ENCODE measurements at places on chromosomes 2 and 18.

- DNase-seq = no peak
These were observed 135.2 kb downstream of the RNF144A start for GRCh38 chr2:7052404-7052803.

DNA sequence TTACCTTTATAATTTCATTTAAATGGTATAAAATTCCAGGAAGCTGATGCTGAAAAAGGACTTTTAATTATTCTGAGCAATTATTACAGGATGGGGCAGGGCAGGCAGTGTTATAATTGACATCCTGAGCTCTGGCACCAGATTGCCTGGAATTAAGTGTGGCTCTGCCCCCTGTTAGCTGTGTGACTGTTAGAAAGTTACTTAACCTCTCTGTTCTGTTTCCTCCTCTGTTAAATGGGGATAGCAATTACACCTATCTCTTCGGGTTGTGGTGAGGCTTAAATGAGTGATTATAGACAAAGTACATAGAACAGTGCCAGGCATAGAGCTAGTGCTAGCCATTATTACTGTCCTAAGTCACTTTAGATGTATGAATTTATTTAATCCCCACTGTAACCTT, 327.3 kb downstream of the SMAD2 start:
- no peak for DNase-seq

- DNase-seq = no peak
These were observed 269.2 kb downstream of the LRATD1 start for GRCh38 chr2:14901737-14902136.

GRCh38 chr18:59927246-59927825, 27.5 kb downstream of the PMAIP1 start:
- DNase-seq = no peak

- no peak for DNase-seq
These were observed at the start of gene HOXD1 for GRCh38 chr2:176187899-176188773. HOXD1 (plus strand) TSS chr2:176188668; CDS start chr2:176188802, 134 bp downstream.

DNA sequence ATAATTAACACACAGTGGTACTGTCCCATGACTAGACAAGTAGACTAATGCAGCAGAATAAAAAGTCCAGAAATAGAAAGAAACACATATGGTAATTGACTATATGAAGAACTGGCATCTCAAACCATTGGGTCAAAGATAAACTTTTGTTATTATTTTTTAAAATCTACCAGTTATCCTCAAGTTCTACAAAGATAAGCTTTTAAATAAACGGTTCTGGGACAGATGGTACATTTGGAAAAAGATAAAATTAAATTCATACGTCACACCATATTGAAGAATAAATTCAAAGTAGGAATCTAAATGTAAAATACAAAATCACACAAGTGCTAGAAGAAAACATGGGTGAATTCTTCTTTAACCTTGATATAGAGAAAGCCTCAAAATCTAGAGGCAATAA, 37.6 kb upstream of the PLEKHM3 start:
- no peak for DNase-seq

DNA sequence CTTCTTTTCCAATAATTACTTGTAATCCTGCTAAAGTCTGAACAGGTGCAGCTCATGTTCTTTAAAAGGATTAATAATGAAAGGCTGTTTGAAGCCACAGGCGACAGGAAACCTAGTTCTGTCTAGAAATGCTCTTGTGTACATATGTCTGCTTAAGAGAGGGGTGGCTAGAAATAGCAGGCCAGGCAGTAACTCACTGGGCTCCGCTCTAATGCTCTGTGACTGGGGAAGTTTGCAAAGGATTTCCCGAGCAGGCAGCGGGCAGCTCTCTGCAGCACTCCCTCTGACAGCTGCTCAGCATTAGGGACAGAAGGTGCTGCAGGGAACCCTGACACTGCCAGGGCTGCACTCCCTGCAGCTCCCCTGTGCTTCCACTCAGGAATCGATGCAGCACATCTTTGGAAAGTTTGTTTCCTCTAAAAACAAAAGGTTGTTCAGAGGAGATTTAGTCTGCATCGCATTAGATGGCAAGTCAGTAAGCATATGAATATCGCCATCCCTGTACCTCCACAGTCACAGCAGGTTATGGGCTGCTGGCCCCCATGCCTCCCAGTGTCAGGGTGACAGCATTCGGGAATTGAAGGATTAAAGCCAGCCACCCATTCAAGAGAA, 33.1 kb upstream of the TTC39C start:
- no peak for DNase-seq

Data from ELR (cell line).